ENCODE measurements at places on chromosomes 5 and 9.

GRCh38 chr9:73237140-73237539 lies 85.5 kb downstream of the ANXA1 start:
- DNase-seq: no peak

DNA sequence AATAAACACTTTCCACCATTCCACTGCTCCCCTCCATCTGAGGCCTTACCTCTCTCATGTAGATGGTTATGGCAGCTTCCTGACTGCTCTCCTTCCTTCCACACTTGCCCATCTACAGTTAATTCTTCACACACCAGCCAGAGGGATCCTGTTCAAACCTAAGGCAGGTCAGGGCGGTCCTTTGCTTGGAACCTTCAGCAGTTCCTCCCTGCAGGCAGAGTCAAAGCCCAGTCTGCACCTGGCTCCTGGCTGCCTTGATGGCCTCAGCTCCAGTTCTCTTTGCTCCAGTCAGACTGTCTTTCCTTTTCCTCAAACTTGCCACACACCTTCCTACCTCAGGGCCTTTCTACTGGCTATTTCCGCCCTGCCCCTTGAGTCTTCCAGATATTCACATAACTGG lies 30.2 kb upstream of the NR3C1 start:
- DNase-seq: no peak

GRCh38 chr9:626596-626995 lies 214.9 kb upstream of the DMRT1 start:
- no peak for DNase-seq

DNA sequence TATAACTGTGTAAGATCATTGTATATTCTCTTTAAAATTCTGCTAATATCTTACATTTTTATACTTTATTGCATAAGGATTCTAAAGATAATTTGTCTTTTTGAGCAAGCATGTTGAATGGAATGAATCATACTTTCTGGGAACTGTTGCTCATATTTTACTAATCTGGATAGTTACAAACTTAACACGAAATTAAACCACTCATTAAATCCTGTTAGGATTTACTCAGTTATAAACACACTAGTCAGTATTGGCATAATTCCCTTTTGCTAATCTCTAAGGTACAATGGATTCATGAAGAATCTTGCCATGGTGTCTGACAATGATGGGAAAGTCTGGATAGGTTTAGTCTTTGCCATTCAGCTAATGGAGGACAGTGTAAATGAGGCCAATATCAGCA lies 338.1 kb upstream of the SMC2 start:
- no peak for DNase-seq

GRCh38 chr5:1161108-1161832 lies 40.1 kb upstream of the SLC6A19 start:
- no peak for DNase-seq
